ENCODE measurements at places on chromosomes 4 and X. TPM values are rescaled to one million over a fixed set of nuclear protein-coding genes. Genes with fewer than 3 reads are reported as not detected.

The MND1 gene
- total RNA-seq: 4.4 TPM

GRCh38 chrX:13198762-13199064 is 121.1 kb downstream of the ATXN3L start:
- no peak for ATAC-seq

The CLNK gene
- total RNA-seq: 0.08 TPM

- ATAC-seq: no peak
Observed at GRCh38 chrX:149120459-149120858, 384.6 kb downstream of the IDS start.

- ATAC-seq: peak; percentile 61
Observed at GRCh38 chrX:24081661-24082154, 27.0 kb downstream of the EIF2S3 start.

The RAB40A gene
- 0.16 TPM for total RNA-seq

DNA sequence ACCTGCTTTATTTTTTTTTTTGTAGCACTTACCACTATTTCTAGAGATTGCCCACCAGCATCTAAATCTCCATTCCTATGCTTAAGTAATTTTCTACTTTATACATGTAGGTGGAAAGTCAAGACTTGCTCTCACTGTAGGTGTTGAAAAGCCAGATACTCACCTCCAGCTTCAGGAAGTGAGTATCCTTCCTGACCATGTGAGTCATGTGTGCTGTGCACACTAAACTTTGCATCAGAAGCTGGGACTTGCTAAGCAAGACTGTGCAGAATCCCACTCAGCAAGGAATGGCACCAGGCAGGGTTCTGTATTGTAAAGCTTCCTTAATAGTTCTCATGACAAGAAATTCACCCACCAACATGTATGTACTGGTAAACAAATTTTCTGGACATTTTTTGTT is 151.8 kb downstream of the POU4F2 start:
- peak; percentile 86 for ATAC-seq

The HSD17B13 gene
- not detected for total RNA-seq

- ATAC-seq: no peak
Observed at GRCh38 chr4:167052631-167053091, 181.6 kb downstream of the SPOCK3 start.

- ATAC-seq: no peak
Observed at GRCh38 chrX:121987163-121987562, 939.8 kb downstream of the GLUD2 start.

The ARHGAP36 gene
- total RNA-seq: not detected

GRCh38 chr4:17112292-17112659 is 213.8 kb upstream of the LDB2 start:
- no peak for ATAC-seq

The EREG gene
- total RNA-seq: 46.5 TPM

The CYBB gene
- total RNA-seq: 2.4 TPM

The BEX1 gene
- not detected for total RNA-seq

DNA sequence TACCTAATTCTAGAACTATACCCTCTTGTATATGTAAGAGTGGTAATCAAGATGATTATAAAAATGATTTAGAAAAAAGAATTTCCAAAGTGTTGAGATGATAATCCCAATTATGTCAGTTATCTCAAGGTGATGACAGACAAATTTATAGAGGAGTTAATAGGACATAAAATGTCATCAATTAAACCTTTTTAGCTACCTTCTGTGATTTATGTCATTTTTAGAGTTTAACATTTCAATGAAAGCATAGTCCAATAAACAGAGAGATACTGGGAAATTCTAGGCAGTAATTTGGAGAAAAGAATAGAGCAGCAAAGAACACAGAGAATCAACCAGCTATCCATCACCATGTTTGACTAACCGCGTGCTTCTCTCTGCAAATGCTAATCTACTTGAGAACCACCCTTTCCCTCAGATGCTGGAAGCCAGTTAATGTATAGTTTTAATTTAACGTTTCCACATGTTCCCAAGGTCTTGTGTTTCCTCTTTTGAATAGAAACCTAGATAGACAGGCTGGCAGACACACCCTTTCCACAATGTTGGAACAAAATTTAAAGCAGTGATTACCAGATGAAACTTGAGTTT is 433.1 kb upstream of the FAM241A start:
- no peak for ATAC-seq

GRCh38 chrX:347351-348117 is 28.9 kb upstream of the GTPBP6 start:
- ATAC-seq: no peak
